ENCODE measurements at places on chromosomes 1 and 21.

GRCh38 chr21:35007348-35007747 lies 41.8 kb downstream of the RUNX1 start:
- no peak for DNase-seq

- DNase-seq, result no peak
These were observed 140.3 kb downstream of the PTBP2 start for GRCh38 chr1:96861836-96862235.

GRCh38 chr1:180123463-180123936 lies 31.2 kb upstream of the QSOX1 start:
- peak; percentile 14 for DNase-seq

- no peak for DNase-seq
These were observed 48.1 kb downstream of the S100B start for GRCh38 chr21:46556802-46557201.

DNA sequence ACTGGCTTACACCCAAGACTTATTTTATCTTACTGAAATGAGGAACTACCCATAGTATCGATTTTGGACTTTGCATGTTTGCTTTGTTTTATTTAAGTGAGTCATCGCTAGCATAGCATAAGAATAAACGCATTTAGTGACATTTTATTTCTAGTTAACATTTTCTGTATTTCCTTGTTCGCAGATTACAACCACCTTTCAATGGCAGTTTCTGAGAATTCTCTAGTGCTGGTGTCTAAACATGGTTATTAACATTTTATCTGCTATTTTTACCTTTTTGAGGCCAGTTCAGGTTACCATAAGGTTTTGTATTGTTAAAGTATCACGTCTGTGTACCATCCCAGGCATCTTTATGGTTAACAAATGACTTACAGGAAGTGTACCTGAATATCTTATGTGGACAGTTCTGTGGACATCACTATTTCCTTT lies 24.5 kb downstream of the EEIG2 start:
- DNase-seq, result no peak

GRCh38 chr1:76715474-76715873 lies 151.8 kb upstream of the ST6GALNAC5 start:
- peak; percentile 6 for DNase-seq

- DNase-seq, result no peak
These were observed 55.3 kb downstream of the RPS6KC1 start for GRCh38 chr1:213106298-213106697.

- DNase-seq, result no peak
These were observed 45.0 kb downstream of the NEK2 start for GRCh38 chr1:211630236-211631081.

- DNase-seq, result no peak
These were observed 28.3 kb downstream of the CD160 start for GRCh38 chr1:145747398-145748247.

GRCh38 chr21:20311234-20311787 lies 686.9 kb upstream of the NCAM2 start:
- no peak for DNase-seq

DNA sequence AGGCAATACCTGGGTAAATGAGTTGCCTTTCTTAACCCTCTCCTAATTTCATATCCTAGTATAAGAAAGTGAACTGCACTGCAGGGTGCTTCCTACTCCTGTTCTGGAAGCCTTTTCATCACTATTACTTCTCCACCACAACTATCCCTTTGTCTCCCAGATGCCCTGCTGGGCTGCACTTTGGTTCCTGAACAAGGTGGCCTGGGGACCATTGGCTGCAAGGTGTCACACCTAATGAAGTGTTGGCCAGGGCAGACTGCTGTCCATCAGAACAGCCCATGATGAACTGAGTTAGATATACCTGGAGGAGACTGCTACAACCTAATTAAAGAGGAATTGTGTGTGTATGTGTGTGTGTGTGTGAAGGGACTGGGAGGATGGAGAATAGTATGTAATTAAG lies 1.9 kb upstream of the KLHDC8A start:
- DNase-seq, result no peak

- no peak for DNase-seq
These were observed 68.2 kb upstream of the TMPRSS2 start for GRCh38 chr21:41576013-41576615.

- DNase-seq, result peak; percentile 34
These were observed 432.9 kb downstream of the PLPP3 start for GRCh38 chr1:56146449-56146848.

- no peak for DNase-seq
These were observed 54.4 kb downstream of the EVI5 start for GRCh38 chr1:92730476-92730875.

GRCh38 chr21:46150491-46151121 lies 4.8 kb downstream of the FTCD start:
- DNase-seq, result no peak
